ENCODE measurements at places on chromosomes 1 and 21.

GRCh38 chr1:175197531-175197930 lies 5.0 kb upstream of the KIAA0040 start:
- no peak for DNase-seq

GRCh38 chr1:40162753-40163441 lies 1.7 kb downstream of the RLF start:
- no peak for DNase-seq

DNA sequence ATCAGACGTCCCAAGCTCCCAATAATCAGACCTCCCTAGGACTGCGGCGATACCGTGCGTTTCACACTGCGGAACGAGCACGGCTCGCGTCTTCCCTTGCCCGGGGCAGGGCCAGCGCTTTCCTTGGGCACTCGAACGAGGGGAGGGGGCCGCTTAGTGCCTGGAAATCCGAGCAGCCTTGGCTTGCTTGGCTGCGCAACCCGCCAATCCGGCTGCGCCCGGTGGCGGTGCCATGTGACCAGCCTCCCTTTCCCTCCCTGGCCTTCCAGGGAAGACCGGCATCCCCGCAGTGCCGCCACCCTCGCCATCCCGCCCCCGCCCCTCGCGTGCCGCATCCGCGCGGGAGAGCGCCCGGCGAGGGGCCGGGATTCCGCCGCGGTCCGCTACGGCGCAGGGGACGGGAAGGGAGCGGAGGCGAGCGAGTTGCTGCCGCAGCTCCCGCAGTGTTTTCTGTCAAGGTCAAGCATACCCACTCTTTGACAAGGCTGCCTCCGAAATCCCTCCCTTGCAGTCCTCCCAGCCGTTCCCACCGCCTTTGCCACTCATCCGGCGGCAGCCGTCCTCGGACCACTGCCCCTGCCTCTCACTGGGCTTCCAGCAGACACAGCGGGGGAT lies 8.3 kb upstream of the RNF19B start:
- no peak for DNase-seq

- no peak for DNase-seq
These were observed 658.7 kb upstream of the CHRM3 start for GRCh38 chr1:238727670-238728069.

DNA sequence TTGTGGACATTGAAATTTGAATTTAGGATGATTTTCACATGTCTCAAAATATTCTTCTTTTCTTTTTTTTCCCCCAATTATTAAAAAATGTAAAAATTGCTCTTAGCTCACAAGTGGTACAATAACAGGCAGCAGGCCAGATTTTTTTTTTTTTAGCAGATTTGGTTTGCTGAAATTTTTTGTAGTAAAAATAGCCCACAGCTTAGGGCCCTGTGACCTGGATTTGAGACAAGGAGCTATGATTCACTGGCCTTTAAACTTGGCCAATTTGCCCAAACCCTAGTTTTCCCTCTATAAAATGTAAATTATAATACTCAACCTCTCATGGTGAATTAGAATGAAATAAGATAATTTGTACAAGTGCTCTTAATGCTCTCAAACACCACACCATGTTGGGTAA lies 253.8 kb downstream of the DYRK1A start:
- no peak for DNase-seq

DNA sequence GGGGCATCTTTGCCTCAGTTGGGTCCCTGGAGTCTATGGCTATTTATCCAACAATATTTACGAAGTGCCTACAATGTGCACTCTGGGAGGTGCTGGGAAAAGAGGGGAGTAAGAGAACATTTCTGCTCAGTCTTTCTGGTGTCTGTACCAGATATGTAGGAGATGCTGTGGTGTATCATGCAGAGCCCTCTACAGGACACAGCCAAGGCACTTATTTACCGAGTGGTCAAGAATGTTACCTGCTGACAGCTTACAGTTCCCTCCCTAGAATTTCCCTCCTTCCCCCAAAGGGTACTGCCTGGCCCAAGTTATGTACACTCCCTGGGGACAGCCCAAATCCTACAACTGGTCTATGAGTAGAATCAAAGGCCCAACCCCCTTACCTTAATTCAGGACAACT lies 177.7 kb downstream of the C1orf94 start:
- DNase-seq, result no peak

All from DND-41 (cell line).